NCI-H524 (cell line): ENCODE measurements at places on chromosomes 7 and 10.

- no peak for DNase-seq
Observed at GRCh38 chr7:3092468-3092867, 48.8 kb upstream of the CARD11 start.

GRCh38 chr7:151271699-151272355 lies 23.3 kb upstream of the SMARCD3 start:
- no peak for DNase-seq

DNA sequence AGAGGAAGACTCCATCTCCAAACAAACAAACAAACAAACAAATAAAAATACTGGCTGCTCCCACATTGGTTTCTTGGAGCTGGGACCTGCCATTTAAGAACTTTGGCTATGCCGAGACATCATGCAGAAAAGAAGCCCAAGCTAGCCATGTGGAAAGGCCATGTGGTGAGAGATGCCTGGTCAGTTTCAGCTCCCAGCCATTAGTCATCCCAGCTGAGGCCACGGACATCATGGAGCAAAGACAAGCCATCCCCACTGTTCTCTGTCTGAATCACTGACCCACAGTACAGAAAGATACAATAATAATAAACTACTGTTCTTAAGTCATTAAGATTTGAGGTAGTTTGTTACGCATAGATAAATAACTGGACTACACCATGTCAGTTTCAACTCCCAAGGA lies 70.0 kb upstream of the PCBD1 start:
- no peak for DNase-seq

GRCh38 chr10:69760072-69760471 lies 41.6 kb upstream of the COL13A1 start:
- no peak for DNase-seq
